ENCODE measurements at places on chromosomes 1 and 21.
A peak's percentile ranks its signal among the peaks of the same experiment; 100 is the strongest.

DNA sequence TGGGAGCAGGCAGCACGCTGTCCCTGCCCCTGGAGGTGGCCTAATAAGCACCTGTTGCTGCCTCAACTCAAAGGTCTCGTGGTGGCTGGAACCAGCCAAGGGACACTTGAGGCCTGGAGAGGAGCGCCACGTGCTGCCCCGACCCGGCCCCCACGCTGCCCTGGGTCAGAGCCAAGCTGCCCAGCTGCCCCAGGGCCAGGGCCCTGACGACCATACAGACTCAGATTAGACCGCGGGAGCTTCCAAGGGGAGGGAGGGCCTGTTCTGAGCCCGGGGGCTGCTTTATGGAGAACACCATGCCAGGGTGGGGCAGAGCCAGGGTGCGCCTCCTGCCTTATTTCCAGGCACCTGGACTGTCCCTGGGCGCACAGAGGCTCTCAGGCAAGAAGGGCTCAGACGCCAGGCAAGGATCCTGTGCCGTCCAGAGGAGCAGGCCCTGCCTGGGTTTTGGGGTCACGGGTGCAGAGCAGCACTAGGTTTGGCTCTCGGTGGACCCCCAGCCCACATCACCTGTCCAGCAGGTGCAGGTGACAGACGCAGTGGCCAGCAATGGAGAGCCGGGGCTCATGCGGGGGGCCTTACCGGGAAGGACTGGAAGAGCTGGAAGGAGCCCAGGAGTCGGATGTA, 18.6 kb downstream of the KRTAP10-1 start:
- no peak for DNase-seq

DNA sequence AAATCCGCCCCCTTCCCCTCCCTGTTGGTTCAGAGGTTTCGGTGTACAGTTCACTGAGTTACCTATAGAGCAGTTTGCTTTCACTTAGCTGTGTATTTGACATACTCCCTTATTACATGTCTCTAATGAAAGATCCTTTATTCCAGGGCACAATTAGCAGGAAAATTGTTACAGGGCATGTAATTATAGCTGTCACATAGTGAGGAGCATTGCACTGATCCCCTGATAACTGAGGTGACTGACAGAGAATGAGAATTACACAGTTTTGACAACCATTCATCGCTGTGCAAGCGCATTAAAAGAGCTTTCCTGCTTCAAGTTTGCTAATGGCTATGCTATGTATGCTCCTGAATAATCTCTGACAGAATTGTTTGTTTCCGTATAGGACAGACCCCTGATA, 26.9 kb downstream of the DAP3 start:
- DNase-seq = no peak

GRCh38 chr21:37294679-37295078, 27.5 kb upstream of the VPS26C start:
- no peak for DNase-seq

GRCh38 chr1:201742955-201743805, 85.8 kb upstream of the IPO9 start:
- no peak for DNase-seq

DNA sequence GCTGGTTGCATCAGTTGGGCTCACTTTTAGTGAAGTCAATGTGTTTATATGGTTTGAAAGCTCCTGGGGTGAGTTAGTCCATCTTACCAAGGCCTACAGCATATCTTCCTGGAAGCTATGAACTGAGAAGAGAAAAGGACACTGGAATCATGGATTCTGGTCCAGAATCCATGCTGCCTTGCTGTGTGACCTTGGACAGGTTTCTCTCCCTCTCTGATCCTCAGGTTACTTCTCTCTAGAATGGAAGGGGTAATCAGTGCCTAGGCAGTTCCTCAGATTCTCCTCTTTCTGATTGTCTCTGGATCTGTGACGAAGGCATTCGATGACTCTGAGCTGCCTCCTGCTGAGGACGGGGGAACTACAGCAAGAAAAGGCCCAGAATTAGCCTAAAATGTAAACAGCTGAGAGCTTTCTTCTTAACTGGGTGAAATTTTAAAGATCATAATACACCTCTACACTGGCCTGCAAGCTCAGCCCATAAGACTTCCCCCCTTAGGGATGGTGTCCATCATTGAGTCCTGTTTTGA, 425.0 kb upstream of the VAMP3 start:
- no peak for DNase-seq

- peak; percentile 97 for DNase-seq
These were observed at the start of gene ZBTB8B for GRCh38 chr1:32464716-32465577. TSS of gene ZBTB8B (plus strand) at chr1:32465072. CDS start at chr1:32470625, 5,553 bp downstream.

- no peak for DNase-seq
These were observed 12.6 kb upstream of the RHBG start for GRCh38 chr1:156356262-156356874.

GRCh38 chr1:236520445-236521005, 3.3 kb upstream of the LGALS8 start:
- no peak for DNase-seq

DNA sequence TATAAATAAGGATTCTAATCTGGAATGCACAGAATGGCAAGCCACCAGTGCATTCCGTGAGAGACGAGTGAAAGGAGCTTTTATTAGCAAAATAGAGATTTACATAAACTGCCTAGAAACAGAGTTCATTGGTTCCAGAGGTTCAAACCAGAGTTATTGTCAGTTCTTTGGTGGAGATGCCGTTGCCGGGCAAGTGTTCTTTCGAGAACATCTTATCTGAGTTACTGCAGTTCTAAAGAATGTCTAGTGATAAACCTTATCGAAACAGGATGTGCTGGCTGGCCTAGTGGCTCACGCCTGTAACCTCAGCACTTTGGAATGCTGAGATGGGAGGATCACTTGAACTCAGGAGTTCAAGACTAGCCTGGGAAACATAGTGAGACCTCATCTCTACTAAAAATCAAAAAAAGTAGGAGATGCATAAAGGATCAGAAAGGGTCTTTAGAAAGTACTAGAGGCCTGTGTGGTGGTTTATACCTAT, 19.9 kb upstream of the EVI5 start:
- DNase-seq = peak; percentile 92

- no peak for DNase-seq
These were observed 398.8 kb upstream of the CXADR start for GRCh38 chr21:17114045-17114444.
